H54 (cell line): ENCODE measurements at places on chromosomes 5 and 9.

DNA sequence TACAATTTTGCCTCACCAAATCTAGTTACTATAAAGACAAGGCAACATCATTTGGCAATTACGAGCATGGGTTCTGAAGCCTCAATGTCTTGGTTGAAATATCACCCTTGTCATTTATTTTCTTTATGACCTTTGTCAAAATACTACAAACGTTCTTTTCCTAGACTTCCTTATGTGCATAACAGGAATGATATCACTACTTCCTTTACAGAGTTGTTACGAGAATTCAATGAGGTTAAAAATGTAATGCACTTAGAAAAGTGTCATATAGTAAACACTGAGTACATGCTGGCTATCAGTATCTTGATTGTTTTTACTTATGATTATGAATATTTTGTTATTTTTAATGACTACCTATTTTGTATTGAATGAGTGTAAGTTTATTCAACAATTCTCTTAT is 640.9 kb upstream of the CCNG1 start:
- no peak for DNase-seq

DNA sequence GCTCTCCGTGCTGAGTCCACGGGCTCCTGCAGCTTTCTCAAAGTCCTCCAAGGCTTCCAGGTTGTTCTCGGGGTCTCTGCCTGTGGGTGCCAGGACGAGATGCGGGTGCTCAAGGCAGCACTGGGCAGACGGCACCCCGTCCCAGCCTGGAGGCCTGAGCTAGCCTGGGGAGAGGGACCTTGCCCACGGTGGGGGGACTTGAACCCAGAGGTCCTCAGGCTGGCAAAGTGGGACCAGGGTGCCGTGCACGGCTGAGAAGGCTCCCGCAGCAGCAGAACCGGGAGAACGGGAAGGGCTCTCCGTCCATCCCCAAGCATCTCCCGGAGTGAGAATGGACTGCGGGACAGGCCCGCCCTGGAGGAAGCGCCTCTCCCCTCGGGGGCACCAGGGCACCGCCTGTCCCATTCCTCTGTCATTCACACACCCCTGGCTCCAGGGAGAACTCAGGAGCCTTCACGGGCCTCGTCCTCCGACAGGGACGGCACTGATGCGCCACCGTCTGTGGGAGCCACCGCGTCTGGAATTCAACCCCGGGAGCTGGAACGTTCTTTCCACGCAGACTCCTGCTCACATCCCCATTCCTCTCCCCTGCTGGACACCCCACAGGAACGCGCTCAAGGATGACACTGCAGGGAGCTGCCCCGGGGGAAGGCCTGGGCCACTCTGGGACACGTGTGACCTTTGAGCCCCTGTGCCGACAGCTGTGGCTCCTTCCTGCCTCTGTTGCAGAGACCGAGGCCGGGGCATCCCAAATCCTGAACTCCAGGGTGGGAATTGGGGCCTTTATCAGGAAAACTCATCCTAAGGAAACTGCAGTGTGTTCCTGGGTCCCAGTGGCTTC is 16.3 kb upstream of the OBP2B start:
- no peak for DNase-seq

DNA sequence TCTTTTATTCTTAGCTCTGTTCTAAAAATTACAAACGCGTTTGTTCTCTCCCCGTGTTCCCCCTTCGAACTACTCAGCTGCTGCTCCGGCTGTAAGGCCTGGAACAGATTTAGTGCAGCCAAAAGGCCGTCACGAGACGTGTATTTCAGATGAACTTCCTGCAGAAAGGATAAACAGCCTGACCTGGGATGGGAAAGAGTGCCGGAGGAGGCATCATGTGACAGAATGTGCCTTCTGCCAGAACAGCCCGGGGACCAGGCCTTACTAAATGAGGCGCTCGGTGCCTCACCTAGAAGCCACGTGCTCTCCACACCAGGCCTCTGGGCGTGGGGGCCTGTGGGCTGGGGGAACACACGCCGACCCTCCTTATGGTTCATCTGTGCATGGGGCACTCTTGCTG is 94.7 kb downstream of the PPARGC1B start:
- DNase-seq, result no peak

GRCh38 chr9:133968428-133968827 is 23.7 kb downstream of the VAV2 start:
- DNase-seq, result no peak

DNA sequence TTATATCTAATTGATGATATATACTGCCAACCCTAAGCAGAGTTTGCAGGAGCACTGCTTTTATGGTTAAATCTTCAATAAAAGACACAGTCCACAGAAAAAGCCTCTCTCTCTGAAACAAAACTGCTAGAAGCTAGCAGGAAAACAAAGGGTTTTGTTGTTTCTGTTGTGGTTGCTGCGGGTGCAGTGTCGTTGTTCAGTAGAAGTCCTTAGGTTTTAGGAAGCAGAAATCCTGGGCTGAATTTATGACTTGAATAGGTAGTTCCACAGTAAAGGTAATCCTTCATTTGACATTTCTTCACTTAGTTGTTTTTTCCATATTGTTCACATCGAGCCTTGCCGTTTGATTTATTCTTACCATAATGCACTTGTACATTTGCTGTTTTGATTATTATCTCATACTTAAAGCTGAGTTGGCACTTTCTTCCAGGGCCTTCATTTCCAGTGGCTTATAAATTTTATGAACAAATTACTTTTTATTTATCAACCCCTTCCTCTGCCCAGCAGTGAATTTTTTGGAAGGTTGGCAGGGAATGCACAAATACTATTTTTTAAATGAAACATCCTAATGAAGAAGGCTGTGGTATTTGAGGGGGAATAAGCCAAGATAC is 209.6 kb upstream of the SLC30A5 start:
- no peak for DNase-seq

- DNase-seq, result no peak
Measured at GRCh38 chr5:144141585-144141984, 28.9 kb downstream of the YIPF5 start.

- peak; percentile 74 for DNase-seq
Measured at GRCh38 chr5:170633235-170634081, 129.6 kb downstream of the KCNIP1 start.

GRCh38 chr9:83655433-83655832 is 32.5 kb downstream of the IDNK start:
- DNase-seq, result no peak

DNA sequence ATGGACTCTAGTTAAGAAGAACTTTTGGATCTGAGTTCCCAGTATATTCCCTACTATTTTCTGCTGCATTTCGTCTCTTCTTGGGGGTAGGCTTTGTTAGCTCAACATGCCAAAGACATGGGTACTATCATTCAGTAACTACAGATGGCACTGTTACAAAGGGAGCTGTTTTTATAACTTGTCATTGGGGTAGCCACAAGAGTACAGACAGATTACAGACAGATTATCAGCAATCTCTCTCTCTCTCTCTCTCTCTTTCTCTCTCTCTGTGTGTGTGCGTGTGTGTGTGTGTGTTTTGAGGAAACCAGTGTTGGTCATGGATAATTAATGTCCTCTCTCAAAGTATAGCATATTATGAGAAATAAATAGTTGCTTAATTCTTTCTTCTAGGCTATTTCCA is 116.1 kb downstream of the WDR70 start:
- DNase-seq, result no peak

GRCh38 chr5:68240202-68240601 is 24.6 kb downstream of the PIK3R1 start:
- DNase-seq, result no peak

DNA sequence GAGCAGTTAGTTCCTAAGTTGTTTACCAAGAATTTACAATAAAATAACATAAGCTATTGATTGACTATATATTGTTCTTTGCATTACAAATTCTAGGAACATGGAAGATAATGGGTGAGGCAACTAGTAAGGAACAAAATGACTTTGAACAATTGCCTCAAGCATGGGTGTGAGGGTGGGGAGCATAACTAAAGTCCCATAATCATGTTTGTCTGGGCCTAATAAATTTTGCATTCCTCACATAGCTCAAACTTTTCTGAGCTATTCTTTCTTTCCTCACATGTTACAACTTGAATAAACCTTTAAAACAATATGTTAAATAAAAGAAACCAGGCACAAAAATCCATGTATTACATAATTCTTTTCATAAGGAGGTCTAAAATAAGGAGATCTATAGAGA is 1066.1 kb downstream of the NR2F1-AS1 start:
- no peak for DNase-seq

GRCh38 chr5:140235791-140236551 is 61.0 kb downstream of the CYSTM1 start:
- no peak for DNase-seq

GRCh38 chr9:89963280-89963679 is 358.5 kb downstream of the GADD45G start:
- DNase-seq, result no peak

DNA sequence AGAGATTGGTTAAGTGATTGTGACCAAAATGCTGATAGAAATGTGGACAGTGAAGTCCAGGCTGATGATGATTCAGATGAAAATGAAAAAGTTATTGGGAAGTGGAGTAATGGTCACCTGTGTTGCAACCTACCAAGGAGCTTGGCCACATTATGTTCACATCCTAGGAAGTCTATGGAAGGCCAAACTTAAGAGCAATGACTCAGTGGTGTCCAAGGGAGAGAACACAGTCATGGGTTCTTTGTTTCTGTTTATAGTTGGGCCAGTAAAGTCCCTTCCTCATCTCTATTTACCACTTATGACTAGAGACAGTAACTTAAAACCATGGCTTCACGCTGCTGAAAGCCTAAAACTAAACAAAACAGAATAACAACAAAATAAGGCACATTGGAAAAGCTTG is 555.3 kb upstream of the DAB2 start:
- no peak for DNase-seq

- no peak for DNase-seq
Measured at GRCh38 chr5:176618783-176619182, 8.8 kb upstream of the GPRIN1 start.

- no peak for DNase-seq
Measured at GRCh38 chr9:94927762-94928670, 201.5 kb downstream of the AOPEP start.

- no peak for DNase-seq
Measured at GRCh38 chr9:87497604-87498045, at the start of gene DAPK1. TSS of gene DAPK1 (plus strand) at chr9:87497867. CDS start at chr9:87499078, 1,211 bp downstream.

GRCh38 chr5:58499231-58499630 is 8.0 kb downstream of the GAPT start:
- DNase-seq, result no peak

- no peak for DNase-seq
Measured at GRCh38 chr5:117161718-117162335, 587.2 kb upstream of the SEMA6A start.

DNA sequence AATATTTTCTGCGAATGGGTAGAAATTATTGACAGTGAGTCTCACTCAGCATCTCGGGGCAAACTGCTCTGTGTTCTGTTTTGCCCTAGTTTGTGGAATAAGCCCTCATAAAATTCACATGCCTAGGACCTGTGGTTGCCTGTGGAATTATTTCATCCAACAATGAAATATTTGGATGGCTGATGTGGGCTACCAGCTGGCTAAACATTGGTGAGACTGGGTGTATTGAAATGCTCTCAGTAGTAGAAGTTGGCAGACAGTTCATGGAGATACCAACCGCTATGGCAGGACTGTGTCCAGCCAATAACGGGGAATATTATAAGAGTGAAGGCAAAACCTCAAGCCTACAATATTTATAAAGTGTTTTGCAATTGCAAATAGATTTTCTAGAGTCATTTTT is 344.1 kb upstream of the RPS23 start:
- no peak for DNase-seq

GRCh38 chr5:72157625-72157962 is 50.3 kb downstream of the MAP1B start:
- DNase-seq, result no peak
